IPS DF 6.9 (cell line): ENCODE measurements at places on chromosomes 12 and 14.
A peak's percentile ranks its signal among the peaks of the same experiment; 100 is the strongest.

DNA sequence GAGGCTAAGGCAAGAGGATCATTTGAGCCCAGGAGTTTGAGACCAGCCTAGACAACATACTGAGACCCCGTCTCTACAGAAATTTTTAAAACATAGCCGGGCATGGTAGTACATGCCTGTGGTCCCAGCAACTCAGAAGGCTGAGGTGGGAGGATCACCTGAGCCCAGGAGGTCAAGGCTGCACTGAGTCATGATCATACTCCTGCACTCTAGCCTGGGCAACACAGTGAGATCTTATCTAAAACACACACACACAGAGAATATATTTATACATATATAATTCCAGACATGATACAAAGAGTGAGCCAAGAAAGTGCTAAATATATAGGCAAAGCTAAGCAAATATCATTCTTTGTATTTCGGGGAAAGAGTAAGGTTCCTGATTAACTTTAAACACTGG lies 9.4 kb downstream of the ZFC3H1 start:
- DNase-seq, result no peak

GRCh38 chr12:72523754-72524153 lies 251.6 kb downstream of the TRHDE start:
- no peak for DNase-seq

GRCh38 chr14:75553761-75554364 lies 24.6 kb upstream of the FLVCR2 start:
- no peak for DNase-seq

GRCh38 chr12:33670284-33670683 lies 230.7 kb upstream of the SYT10 start:
- no peak for DNase-seq

DNA sequence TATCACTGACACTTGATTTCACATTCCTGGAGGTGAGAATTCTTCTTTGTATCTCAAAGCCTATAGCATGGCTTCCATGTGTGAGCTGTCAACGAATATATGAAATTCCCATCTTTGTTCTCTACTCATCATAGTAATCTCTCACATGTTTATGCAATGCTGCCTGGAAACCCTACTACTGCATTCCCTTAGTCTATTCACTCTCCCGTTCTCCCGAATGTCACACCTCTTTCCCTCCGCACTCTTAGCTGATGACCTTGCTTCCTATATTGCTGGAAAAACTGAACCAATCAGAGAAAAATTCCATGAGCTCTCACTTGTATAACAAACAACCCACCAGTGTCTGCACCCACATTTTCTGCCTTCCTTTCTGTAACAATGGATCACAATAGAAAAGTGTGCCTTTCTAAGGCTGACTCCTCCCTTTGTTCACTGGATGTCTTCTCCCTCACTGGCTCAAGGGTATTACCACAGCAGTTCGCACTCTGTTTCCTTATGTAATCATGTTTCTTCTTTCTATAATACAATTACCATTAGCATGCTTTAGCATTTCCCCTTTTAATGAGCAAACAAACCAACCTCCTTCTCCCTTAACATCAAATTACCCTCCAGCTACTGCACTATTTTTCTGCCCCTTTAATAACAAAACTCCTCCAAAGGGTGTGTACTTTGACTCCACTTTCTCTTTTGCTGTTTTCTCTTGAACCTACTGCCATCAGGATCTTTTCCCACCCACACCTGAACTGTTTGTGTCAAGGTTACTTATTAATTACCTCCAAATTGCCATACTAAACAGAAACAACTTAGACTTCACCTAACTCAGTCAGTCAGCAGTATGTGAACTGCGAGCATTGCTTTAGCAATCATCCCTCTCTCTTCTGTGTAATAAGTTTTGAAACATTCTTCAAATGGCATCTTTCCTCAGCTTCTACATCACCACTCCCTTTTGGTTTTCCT lies 63.9 kb upstream of the CCDC196 start:
- no peak for DNase-seq

DNA sequence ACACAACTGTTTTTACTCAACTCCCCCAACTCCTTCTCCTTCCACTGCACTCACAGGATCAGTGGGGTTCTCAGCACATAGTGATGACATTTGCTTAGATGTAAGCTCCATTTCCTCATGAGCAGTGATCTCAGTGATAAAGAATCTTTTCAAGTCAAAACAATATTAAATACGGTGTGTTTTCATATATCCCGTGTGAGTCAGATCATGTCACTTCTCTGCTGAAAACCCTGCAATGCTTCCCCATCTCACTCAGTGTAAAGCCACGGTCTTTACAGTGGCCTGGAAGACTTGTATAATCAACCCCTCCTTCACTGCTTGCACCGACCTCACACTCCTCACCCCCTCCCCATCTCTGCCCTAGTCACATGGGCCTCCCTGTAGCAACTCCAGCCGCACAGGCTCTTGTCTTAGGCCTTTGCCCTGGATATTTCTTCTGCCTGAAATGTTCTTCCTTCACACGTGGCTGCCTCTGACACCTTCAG lies 149.7 kb upstream of the ARHGAP5 start:
- no peak for DNase-seq

DNA sequence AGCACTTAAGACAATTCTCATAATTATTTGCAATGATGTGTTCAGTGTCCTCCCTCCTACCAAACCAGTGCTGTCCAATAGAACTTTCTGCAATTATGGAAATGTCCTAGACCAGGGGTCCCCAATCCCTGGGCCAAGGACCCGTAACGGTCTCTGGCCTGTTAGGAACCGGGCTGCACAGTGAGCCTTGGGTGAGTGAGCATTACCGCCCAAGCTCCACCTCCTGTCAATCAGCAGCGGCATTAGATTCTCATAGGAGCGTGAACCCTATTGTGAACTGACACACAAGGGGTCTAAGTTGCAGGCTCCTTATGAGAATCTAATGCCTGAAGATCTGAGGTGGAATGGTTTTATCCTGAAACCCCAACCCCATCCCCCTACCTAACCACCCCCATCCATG lies 3.9 kb downstream of the SVOP start:
- no peak for DNase-seq

- DNase-seq, result peak; percentile 13
Observed at GRCh38 chr14:32588448-32589320, 259.6 kb downstream of the AKAP6 start.

DNA sequence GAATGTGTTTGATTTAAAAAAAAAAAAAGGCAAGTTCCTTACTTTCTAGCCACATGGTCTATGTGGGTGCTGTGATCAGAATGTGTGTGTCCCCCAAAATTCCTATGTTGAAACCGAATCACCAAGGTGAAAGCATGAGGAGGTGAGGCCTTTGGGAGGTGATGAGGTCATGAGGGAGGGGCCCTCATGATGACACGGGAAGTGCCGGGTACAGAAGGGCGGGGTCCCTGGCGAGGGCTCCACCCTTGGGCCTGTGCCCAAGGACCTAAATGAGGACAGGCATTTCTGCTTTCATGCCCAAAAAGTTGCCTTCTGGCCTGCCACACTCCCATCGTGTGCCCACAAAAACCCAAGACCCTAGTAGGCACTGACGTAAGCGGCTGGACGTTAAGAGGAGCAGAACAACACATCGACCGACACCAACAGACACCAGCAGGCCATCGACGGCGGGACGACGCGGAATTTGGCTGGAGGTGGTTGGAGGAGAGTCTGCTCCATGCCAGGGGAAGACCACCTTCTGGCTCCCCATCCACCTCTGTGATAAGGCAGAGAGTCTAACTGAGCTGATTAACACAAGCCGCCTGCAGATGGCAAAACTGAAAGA lies 211.8 kb downstream of the FOXN3 start:
- DNase-seq, result no peak

GRCh38 chr14:39492267-39492666 lies 60.0 kb upstream of the FBXO33 start:
- no peak for DNase-seq

GRCh38 chr12:11209113-11209512 lies 22.4 kb upstream of the TAS2R42 start:
- no peak for DNase-seq

GRCh38 chr14:85921241-85921640 lies 391.3 kb downstream of the FLRT2 start:
- DNase-seq, result no peak
